IPS-NIHi11 (cell line): ENCODE measurements at places on chromosomes 6 and 20.
A peak's percentile ranks its signal among the peaks of the same experiment; 100 is the strongest.

- DNase-seq: no peak
Measured at GRCh38 chr20:8842525-8842924, 226.4 kb upstream of the PLCB4 start.

- DNase-seq: no peak
Measured at GRCh38 chr6:153858529-153858928, 180.5 kb upstream of the OPRM1 start.

DNA sequence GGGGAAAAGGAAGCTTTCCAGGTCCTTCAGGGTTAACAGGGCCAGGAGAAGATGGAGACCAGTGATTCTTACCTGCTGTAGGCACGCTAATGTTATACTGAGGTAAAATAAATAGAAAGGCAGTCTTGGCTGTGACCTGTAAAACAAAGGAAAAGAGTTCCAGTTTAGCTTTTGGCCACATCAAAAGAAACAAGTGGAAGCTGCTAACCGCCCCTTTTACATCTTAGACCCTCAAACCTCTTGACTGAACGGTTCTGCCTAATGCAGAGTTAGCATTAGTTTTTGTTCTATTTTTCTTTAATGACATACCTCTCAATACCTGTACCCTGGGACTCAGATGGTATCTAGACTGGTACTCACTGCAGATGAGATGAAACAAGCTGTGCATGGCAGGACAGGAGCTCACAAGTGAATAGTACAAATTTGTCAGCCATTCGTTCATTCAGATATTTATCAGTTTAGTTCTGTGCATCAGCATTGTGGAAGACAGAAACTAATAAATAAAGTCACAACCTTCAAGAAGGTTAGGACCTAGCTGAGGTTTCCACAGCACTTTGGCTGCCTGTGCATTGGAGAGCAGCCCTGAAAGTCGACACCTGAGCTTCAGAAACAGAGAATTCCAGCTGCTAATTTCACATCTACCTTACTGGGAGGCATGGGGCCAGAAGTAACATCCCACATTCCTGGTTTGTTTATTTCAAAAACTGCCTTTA, 41.0 kb downstream of the TRAM2 start:
- no peak for DNase-seq

GRCh38 chr6:51495096-51495495, 592.3 kb downstream of the PKHD1 start:
- no peak for DNase-seq

GRCh38 chr20:20970841-20971240, 135.3 kb downstream of the LINC00237 start:
- DNase-seq: no peak

GRCh38 chr20:38325905-38326304, 20.4 kb upstream of the LBP start:
- DNase-seq: no peak

DNA sequence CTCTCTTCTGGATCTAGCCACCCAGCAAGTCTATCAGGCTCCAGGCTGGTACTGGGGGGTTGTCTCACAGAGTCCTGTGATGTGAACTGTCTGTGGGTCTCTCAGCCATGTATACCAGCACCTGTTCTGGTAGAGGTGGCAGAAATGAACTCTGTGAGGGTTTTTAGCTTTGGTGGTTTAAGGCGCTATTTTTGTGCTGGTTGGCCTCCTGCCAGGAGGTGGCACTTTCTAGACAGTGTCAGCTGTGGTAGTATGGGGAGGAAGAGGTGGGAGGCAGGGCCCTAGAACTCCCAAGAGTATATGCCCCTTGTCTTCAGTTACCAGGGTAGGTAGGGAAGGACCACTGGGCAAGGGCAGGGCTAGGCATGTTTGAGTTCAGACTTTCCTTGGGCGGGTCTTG, 75.8 kb downstream of the SNAP91 start:
- DNase-seq: no peak

GRCh38 chr6:33984466-33985312, 161.2 kb downstream of the GRM4 start:
- no peak for DNase-seq

DNA sequence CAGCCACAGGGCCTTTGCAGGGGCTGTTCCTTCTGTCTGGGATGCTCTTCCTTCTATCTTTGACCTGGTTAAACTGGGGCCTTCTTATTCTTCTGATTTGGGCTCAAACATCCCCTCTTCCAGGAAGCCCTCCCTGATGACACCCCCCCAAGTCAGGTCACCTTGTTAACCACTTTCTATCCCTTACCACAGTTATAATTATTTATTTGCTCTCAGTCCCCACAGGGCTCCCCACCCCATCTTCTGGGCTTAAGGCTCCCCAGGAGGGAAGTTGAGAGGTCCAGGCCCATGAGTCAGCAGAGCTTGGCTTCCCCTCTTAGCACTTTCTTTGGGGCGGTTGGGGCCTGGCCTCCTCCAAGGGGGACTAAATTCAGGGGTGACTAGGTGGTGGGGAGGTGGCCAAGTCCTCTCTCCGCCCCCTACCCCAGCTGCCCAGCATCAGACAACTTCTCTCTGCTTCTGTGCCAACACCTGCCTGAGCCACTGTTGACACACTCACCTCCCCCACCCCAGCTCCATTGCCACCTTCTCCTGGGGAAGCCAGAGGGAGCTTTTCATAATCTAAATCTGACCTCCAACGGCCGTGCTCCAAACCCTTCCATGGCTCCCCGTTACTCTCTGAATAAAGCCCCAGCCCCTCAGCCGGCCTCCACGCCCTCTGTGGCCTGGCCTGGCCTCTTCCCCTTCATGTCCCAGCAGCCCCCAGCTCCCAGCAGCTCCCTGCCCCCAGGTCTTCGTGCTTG, 70.0 kb downstream of the CEBPB start:
- DNase-seq: no peak

GRCh38 chr6:14912226-14912625, 333.6 kb upstream of the JARID2 start:
- DNase-seq: no peak

DNA sequence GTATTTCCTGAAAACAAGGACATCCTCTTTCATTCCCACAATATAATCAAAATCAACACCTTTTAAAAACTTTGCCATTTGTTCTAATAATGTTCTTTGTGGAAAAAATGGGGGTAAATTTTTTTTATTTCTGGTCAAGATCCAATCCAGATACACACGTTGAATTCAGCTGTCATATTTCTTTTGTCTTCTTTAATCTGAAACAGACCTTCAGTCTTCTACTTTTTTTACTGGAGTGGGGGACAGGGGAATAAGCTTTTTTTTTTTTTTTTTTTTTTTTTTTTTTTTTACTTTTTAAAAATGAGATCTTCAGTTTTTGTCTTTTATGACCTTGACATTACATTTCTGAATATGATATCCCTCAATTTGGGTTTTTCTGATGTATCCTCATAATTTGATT, 69.1 kb downstream of the SCAND1 start:
- no peak for DNase-seq

DNA sequence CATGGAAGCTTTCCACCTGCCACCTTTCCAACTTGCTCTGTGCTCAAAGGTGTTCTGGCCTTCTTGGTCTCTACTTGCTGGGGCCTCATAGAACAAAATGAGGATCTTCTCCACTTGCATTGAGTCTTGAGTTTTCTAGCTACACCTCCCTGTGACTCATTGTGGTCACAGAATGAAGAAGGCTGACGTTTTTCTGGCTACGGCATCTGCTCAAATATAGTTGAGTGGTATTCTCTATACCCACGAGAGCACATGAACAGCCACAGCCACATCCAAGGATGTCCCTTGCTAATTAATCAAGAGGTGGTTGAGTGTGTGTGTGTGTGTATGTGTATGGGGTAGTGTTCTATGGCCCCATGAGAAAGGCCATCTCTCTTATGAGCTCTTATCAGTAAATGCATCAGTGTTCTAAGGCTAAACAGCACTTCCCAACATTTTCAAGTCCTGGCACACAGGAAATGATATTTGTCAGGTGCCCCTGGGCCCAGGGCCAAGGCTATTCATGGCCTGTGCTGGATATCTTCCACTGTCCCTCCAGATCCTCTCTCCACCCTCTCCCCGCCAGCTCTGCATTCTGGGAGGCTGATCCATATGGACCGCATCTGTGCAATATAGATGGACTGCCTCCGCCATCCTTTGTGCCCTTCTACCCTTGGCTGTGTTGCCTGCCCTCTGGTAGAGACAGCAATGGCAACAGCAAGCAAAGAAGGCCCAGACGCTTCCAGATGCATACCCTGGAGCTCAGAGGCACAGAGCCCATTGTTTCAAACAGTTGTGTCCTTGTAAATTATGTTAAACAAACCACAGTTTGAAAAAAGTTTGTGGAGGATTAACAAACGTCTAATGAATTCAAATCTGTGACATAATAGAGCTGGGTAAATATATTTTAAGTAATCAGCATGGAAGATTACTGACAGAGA, 150.2 kb downstream of the LRFN2 start:
- DNase-seq: no peak

- no peak for DNase-seq
Measured at GRCh38 chr6:140956571-140957369, 1176.0 kb upstream of the GJE1 start.

GRCh38 chr6:150492507-150492906, 107.2 kb upstream of the PLEKHG1 start:
- DNase-seq: peak; percentile 51

DNA sequence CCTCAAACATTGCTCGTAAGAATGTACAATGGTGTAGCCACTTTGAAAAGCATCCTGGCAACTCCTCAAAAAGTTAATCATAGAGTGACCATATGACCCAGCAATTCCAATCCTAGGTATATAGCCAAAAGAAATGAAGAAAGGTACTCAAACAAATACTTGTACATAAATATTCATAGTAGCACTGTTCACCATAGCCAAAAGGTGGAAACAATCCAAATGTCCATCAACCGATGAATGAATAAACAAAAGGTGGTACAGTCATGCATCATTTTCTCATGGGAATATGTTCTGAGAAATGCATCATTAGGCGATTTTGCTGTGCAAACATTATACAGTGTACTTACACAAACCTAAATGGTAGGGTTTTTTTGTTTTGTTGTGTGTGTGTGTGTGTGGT, 74.4 kb upstream of the TBC1D7 start:
- no peak for DNase-seq

DNA sequence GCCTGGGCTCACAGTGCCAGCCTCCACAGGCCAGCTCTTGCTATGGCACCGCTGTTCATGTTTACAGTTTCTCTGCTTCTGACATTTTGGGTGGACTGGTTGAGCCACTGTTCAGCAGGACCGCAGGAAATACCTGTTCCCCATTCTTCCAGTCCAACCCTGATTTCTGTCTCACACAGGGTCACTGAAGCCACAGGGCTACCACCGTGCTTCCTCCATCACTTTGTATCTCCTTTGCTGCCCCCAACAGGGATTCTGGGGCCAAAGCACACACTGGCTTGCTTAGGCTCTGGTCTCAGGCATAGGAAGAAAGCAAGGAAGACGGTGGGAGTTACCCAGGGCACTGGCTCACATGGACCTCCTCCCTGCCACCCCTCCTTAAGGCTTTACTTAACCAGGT, 164.5 kb downstream of the UNC5CL start:
- peak; percentile 69 for DNase-seq
